ENCODE measurements at places on chromosomes 3 and 15. TPM values are rescaled to one million over a fixed set of nuclear protein-coding genes. Genes with fewer than 3 reads are reported as not detected.
A peak's percentile ranks its signal among the peaks of the same experiment; 100 is the strongest.

Gene OR4M2
- total RNA-seq: not detected

Gene AMIGO3
- total RNA-seq: 1.3 TPM

Gene FAM81A
- 0.35 TPM for total RNA-seq

DNA sequence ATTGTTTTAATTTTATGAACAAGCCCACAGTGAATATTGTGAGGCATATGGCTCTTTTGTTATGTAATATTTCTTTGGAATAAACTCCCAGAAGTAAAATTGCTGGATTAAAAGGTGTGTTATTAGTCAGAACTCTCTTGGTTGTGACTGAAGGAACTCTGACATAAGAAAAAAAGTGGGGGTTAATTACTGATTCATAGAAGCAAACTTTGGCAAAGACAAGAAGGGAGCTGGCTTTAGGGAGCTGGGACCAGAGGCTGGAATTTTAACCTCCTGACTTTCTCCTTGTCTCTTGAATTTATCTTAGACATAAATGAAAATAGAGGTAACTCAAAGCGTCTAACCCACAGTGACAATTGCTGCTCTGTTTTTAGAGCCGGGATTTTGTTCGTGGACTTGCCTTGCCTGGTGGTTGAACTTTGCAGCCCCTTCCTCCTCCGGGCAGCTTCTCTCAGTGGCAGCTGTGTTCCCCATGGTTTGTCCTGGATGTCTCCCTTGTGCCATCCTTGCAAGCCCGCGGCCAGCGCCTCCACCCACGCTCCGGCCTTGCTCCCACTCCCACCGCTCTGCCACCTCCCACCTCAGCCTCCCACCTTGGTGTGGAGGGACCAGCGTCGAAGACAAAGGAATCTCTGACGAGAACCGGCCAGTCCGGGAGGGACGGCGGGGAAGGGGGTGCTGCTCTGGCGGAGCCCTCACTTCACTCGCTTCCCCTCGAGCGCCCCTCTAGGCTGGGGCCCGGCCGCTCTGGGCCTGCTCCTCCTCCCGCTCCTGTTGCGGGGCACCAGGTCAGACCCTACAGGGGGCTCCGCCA is 28.0 kb downstream of the ARHGAP31 start:
- H3K4me1 ChIP-seq: peaks cover 9% of the 10 kb centered on the region
- peaks cover 13% of the 10 kb centered on the region for H3K27me3 ChIP-seq
- no peak for DNase-seq
- no peaks in the 10 kb centered on the region for H3K36me3 ChIP-seq
- peak overlapping the region; percentile 80 for H3K4me3 ChIP-seq

DNA sequence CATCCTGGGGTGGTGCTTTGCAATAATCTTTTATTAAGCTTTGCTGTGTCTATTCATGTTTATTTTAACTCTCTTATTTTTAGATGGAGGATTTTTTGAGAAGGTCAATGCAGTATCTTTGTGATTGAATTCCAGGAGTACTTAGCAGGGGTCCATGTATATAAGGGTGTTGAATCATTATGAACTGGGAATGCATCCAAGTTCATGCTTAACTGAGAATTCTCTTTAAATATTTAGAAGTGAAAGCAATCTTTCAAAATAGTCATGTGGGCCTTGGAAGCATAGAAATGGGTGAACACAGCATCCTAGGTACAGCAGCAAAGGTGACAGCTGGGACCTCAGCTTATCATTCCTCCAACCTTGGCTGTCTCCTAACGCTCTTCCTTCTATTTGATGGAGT is 27.3 kb downstream of the SPTSSB start:
- no peaks in the 10 kb centered on the region for H3K36me3 ChIP-seq
- H3K4me1 ChIP-seq: no peaks in the 10 kb centered on the region
- no peak overlapping the region for H3K4me3 ChIP-seq
- DNase-seq: no peak
- no peak overlapping the region for H3K27ac ChIP-seq
